ENCODE measurements at places on chromosomes 5 and 9. TPM values are rescaled to one million over a fixed set of nuclear protein-coding genes. Genes with fewer than 3 reads are reported as not detected.

The ANKRD31 gene
- polyA plus RNA-seq = 0.62 TPM

The PTGDS gene
- polyA plus RNA-seq = 2.0 TPM

The HSPB3 gene
- polyA plus RNA-seq = not detected

The PTGS1 gene
- 0.17 TPM for polyA plus RNA-seq

The KCNV2 gene
- polyA plus RNA-seq = not detected

The GPRIN1 gene
- polyA plus RNA-seq = 32.3 TPM

The BTNL3 gene
- polyA plus RNA-seq = not detected

The PRLR gene
- 0.50 TPM for polyA plus RNA-seq

The INSYN2B gene
- polyA plus RNA-seq = 5.5 TPM

The NR2F1-AS1 gene
- polyA plus RNA-seq = 0.24 TPM

The FOXD4L5 gene
- 0.06 TPM for polyA plus RNA-seq

The WNT8A gene
- polyA plus RNA-seq = 0.26 TPM

The ZNG1A gene
- 92.2 TPM for polyA plus RNA-seq

The COL23A1 gene
- 0.12 TPM for polyA plus RNA-seq

The ALG2 gene
- polyA plus RNA-seq = 15.8 TPM

The SLC4A9 gene
- polyA plus RNA-seq = not detected

The GRIA1 gene
- polyA plus RNA-seq = 59.6 TPM

The DRD1 gene
- 0.72 TPM for polyA plus RNA-seq

The CCDC192 gene
- not detected for polyA plus RNA-seq

The UCK1 gene
- 48.2 TPM for polyA plus RNA-seq

The SHISAL2B gene
- not detected for polyA plus RNA-seq

The ORM2 gene
- polyA plus RNA-seq = not detected

The PLK2 gene
- 309 TPM for polyA plus RNA-seq

The SLC6A3 gene
- polyA plus RNA-seq = 0.77 TPM

The FOXD4L4 gene
- polyA plus RNA-seq = not detected

The ANKRD20A1 gene
- 0.46 TPM for polyA plus RNA-seq

The SARDH gene
- 0.56 TPM for polyA plus RNA-seq

The HNRNPA0 gene
- 73.7 TPM for polyA plus RNA-seq

The CSNK1G3 gene
- 22.6 TPM for polyA plus RNA-seq

The TMOD1 gene
- 0.22 TPM for polyA plus RNA-seq

The PCDHA11 gene
- 5.3 TPM for polyA plus RNA-seq

The AGXT2 gene
- polyA plus RNA-seq = not detected

The TMEM203 gene
- 66.7 TPM for polyA plus RNA-seq

The TMEM171 gene
- polyA plus RNA-seq = not detected

The PTPRD gene
- polyA plus RNA-seq = 153 TPM

The DYNC2I2 gene
- 82.5 TPM for polyA plus RNA-seq

The ZNF474 gene
- polyA plus RNA-seq = 0.14 TPM

The TESK1 gene
- polyA plus RNA-seq = 37.9 TPM

All from neural cell (in vitro differentiated cells).